ENCODE measurements at places on chromosomes 16 and 17.

DNA sequence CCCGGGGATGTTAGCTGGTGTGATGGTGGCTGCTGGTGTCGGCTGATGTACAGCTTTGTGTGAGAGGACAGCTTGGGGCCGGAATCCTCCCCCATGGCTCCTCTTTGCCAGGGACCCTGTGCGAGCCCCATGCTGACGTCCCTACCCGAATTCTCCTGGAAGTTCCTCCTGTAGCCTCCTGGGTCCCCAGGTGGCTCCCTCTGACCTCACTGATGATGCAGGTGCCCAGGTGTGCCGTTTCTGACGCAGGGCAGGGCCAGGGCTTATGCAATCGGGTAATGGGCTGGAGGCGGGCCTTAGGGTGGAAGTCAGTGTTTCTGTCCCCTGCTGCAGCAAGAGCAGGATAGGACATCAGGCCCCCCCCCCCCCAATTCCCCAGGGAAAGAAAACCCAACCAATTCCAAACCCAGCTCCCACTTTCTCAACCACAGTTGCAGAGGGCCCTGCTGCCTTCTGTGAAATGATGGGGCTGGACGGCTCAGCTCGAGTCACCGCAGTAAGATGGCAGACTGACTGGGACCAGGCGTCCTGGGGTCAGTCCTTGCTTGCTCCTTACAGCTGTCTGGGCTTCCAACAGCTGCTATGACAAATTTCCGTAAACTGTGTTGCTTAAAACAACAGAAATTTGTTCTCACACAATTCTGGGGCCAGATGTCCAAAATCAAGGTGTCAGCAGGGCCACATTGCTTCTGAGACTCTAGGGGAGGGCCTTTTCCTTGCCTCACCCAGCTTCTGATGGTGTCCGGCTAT is 139.0 kb upstream of the PLCG2 start:
- no peak for DNase-seq

- DNase-seq, result no peak
Measured at GRCh38 chr16:1036166-1036565, 36.4 kb upstream of the SSTR5 start.

DNA sequence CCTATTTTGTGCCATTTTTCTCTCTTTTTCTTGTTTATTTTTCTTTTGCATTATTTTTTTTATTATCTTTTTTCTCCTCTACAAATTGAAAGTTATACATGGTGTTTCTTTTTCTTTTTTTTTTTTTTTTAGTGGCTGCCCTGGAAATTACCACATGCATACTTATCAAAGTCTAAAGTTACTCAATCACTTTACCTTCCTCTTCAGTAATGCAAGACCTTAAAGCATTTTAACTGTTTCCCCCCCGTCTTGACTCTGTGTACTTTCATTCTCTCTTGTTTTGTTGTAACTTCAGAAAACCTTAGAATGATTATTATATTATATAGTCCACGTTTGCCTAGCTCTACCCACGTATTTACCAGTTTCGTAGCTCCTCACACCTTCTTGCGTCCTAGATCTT is 33.3 kb upstream of the SMPD3 start:
- no peak for DNase-seq

GRCh38 chr16:64122177-64122576 is 999.7 kb downstream of the CDH11 start:
- no peak for DNase-seq

DNA sequence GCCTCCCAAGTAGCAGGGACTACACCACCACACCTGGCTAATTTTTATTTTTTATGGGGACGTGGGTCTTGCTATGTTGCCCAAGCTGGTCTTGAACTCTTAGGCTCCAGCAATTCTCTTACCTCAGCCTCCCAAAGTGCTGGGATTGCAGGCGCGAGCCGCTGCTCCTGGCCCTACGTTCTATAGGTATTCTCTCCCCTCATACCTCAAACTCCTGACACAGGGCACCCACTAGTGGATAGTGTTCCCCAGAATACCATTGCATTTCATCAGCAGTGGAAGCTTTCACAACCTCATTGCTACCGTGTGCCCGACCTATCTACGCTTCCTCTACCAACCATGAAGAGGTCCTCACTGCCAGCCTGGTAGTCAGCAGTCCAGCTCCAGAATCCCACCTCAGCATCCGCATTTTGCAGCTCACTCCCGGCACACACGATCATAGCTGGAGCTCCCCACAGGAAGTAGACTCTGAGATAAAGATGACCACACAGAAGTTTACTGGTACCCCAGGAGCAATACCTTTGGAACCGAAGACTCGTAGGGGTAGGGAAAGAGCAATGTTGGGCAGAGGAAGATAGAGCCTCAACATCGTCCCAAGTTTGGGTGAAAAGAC is 9.3 kb downstream of the CTRB2 start:
- DNase-seq, result no peak

DNA sequence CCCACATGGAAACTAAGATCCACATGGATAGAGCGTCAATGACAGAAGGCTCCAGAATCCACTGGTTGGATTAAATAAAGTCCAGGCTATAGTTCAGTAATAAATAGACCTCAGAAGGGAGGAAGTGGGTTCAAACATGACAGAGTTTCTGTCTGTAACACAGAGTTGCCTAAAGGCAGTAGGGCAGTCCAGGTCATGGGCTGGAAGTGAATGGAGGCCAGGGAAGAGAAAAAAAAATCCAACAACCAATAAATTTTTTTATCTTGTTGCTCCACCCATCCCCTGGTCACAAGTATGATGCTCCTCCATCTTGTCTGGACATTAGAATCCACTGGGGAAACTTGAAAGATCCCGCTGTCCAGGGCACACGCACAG is 92.4 kb downstream of the RGS9 start:
- DNase-seq, result no peak

DNA sequence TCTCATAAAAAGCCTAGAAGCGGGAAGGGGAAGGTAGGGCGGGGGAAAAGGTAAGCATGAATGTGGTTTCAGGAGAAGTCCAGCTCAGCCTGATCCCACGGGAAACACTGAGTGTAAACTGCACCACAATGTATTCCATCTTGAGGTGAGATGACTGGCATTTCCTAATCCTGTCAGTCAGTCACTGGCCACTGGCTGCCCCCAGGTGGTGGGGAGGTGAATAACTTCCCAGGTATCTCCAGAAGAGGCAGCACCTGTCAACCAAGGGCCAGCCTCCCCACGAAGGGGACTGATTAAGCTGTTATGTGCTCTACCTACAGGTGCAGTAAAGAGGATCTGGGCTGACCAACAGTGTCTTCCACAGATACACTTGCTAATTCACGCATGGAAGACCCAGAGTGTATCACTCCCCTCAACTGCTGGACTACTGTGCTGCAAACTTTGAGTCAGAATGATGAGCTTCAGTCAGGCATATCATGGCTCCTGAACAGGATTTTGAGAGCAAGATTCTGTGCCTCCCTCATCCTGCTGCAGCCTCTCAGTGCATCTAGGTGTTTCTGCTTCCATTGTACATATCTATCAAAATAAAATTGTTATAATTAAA is 108.5 kb upstream of the CCL2 start:
- DNase-seq, result no peak

GRCh38 chr17:77782201-77782600 is 176.3 kb upstream of the TNRC6C start:
- no peak for DNase-seq

DNA sequence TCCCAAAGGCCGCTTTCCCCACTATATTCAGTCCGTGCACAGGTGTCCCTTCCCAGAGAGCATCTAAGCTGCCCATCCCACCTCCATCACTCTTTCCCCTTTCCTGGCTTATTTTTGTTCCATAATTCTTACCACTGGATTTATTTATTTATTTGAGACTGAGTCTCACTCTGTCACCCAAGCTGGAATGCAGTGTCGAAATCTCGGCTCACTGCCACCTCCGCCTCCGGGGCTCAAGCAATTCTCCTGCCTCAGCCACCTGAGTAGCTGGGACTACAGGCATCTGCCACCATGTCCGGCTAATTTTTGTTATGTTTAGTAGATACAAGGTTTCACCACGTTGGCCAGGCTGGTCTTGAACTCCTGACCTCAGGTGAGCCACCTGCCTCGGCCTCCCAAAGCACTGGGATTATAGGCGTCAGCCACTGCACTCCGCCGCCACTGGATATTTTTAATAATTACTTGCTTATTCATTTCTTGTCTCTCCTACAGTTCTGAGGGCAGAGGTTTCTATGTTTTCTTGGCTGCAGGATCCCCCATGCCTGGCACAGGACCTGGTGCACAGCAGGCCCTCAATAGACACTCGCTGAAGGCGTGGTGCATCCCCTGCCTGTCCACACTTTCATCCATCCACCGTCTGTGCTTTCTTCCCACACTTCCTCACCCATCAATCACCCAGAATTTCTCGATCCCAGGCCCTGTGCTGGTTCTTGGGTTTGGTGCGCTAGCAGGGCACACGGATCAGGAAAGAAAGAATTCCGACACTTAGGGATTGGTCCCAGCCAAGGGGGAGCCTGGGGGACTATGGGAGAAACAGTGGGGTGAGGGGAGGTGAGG is 9.9 kb upstream of the ADGRG1 start:
- no peak for DNase-seq

GRCh38 chr17:58176200-58176599 is 9.4 kb downstream of the OR4D2 start:
- no peak for DNase-seq

DNA sequence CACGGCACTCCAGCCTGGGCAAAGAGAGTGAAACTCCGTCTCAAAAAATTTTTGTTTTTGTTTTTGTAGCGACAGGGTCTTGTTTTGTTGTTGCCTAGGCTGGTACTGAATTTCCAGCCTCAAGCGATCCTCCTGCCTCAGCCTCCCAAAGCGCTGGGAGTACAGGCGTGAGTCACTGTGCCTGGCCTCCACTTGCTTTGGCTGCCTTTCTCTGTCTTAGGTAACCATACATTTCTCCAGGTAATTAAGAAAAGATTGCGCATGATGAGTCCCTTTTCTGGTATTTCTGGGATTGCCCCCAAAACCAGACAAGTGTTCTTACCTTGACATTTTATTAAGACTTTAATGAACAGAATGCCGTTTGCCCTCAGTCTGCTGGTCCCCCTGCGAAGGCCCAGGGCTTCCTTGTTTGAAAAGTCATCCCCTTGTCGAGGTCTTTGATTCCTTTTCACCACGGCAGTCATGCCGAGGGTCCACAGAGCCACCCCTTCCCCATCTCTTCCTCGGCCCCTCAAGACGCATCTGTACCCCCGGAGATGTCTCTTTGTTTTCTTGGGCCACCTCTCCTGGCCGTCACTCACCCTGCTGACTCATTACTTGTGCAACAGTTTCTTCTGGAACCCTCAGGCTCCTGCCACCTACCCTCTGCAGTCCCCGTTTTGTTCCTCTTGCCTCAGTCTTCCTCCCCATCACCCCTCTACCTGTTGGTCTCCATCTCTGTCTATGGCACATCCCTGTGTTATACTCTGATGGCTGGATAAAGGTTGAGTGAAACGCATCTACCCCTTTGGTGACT is 151.0 kb downstream of the SEC14L1 start:
- no peak for DNase-seq

DNA sequence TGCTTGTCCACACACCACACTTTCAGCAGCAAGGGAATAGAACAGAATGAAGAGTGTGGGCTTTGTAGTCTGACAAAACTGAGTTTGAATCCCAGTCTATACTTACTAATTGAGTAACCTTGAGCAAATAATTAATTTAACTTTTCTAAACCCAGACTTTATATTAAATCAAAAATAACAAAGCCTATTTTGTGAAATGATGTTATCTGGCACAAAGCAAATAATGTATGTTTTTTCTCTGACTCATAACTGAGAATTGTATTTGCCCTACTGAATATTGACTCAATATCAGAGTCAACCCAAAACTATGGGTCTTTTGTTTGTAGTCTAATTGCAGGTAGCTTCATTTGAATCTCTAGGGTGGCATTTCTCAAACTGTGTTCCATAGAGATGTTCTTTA is 77.9 kb upstream of the TANC2 start:
- no peak for DNase-seq
